ENCODE measurements at places on chromosomes 7 and 10. TPM values are rescaled to one million over a fixed set of nuclear protein-coding genes. Genes with fewer than 3 reads are reported as not detected.

GRCh38 chr7:118511146-118511545 is 286.6 kb downstream of the ANKRD7 start:
- no peak for DNase-seq

DNA sequence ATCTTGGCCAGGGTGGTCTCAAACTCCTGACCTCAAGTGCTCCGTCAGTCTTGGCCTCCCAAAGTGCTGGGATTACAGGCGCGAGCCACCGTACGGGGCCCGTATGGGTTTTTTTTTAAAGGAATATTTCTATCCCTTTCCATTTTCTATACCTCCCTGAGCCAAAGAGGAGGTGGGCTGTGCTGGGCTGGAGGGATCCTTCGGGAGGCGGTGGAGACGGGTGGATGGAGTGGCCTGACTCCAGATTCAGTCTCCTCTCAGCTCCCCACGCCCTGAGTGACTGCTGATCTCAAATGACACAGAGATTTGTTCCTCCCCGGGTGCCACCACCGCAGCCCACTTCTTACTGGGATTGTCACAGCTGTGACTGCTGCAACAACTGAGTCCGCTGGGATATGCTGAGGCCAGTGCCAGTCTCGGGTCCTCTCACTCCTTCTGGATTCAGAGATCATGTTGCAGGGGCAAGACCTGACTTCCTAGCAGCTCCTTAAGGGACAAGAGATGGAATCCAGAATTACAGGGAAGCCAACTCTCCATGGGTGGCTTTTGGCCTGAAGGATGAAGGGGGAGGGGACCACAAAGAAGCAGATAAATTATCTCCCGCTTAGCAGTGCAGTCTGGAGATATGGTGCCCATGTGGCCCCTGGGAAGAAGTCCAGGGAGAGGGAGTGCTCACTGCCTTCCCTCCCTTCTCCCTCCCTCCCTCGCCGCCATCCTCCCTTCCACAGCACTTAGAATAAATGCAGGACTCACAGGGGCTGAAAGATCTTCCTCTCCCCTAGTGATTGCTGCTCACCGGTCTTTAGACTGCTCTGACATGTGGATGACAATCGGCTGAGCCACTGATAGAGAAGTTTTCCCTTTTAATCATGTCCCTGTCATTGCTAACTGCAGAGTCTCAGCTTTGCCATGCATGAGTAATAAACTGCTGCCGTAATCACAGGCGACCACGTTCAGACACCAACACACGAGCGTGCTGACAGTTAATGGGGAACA is 14.3 kb downstream of the GALNT17 start:
- DNase-seq: no peak

The NPSR1 gene
- 3.0 TPM for total RNA-seq

- no peak for DNase-seq
Measured at GRCh38 chr10:62466590-62466989, 92.4 kb downstream of the ZNF365 start.

DNA sequence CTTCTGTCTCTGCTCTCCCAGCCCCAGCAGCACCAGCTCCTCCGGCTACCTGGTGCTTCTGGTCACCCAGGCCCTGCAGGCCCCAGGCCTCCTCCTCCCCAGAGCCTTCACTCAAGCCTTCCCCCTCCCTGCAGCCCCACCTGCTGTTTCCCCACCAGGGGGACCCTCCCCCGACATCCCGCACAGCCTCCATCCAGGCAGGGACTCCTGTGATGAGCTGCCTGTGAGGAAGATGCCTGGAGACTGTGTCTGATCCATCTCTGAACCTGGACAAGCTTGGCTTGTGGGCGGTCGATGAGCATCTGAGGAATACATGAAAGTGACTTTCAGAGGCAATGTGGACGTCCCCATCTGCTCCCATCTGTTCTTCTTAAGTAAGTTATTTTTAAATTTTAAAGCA is 45.0 kb downstream of the RAMP3 start:
- no peak for DNase-seq

DNA sequence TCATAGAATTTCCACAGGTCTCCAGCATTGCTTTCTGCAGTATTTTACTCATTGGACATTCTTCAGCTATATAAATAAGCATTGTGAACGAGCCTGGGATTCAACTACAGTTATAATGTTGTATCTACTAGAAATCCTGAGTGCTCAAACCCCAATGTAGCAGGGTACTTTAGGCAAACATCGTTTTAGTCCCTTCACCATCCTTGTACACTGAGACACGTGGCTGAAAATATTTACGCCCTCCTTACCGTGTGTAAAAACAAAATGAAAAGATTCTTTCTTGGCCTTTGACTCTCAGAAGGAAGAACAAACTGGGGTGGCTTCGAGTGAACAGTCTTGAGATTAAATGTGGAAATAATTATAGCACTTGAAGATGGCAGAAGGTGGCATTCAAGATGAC is 25.2 kb downstream of the CDK6 start:
- DNase-seq: no peak
